ENCODE measurements at places on chromosomes 5 and 9. TPM values are rescaled to one million over a fixed set of nuclear protein-coding genes. Genes with fewer than 3 reads are reported as not detected.

The FOXD4L3 gene
- not detected for total RNA-seq

The IDNK gene
- total RNA-seq: 1.4 TPM

The PCDHA12 gene
- 0.68 TPM for total RNA-seq

The STKLD1 gene
- total RNA-seq: 0.42 TPM

The DMRT1 gene
- total RNA-seq: not detected

The TRIP13 gene
- total RNA-seq: not detected

The TTC23L gene
- not detected for total RNA-seq

The MOB3B gene
- total RNA-seq: 11.1 TPM

The ROPN1L gene
- total RNA-seq: not detected

The CACFD1 gene
- total RNA-seq: 15.8 TPM
